ENCODE measurements at places on chromosomes 6 and 20.

DNA sequence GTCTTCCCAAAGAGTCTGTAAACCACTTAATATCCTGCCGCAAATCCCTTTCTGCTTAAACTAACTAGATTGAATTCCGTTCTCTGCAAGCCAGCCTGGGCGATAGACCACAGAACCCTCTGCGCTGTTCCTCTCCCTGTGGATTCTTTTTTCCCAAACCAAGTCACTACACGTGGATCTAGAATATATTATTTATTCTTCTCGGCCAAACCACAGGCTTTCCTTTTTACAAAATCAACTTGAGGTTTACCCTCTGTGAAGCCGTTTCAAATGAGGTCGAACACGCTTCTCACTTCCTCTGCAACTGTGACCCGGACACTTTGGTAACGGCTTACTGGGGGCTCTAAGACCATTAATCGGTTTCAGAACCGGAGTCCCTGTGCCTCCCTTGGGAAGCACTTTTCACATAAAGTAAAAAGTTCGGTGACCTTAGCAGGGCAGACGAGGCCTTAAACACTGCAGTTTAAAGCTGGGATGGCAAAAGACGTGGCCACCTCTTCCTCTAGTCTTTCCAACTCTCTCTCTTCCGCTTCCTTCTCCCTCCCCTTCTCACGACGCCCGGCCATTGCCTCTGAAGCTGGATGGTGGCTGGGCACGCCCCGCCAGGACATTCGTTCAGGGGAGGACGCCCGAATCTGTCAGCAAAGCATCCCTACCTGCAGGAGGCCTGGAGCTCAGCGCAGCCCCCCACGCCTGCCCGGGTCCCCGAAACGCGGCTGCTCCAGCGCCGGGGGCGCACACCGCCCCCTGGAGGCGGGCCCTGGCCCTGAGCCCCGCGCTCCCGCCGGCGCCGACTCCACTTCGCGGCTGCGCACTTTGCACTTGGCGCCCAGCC is 55.0 kb upstream of the FOXC1 start:
- DNase-seq, result peak; percentile 29

GRCh38 chr6:20800229-20800628 is 266.0 kb downstream of the CDKAL1 start:
- no peak for DNase-seq

DNA sequence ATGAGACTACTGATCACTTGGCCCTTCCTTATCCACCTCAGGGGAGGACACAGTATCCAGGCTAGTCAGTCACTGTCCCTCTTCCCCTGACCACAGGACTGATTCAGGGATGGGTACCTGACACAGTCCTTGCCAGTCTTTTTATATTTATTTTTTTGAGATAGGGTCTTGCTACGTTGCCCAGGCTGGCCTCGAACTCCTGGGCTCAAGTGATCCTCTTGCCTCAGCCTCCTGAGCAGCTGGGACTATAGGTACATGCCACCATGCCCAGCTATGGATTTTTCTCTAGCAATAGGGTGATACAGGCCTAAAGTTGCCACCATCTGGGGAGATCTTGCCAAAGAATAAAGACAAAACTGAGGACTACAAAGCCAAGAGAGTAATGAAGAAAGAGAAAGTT is 10.2 kb downstream of the TUBB2B start:
- DNase-seq, result no peak

- DNase-seq, result no peak
These were observed 55.9 kb downstream of the RREB1 start for GRCh38 chr6:7163661-7164071.

DNA sequence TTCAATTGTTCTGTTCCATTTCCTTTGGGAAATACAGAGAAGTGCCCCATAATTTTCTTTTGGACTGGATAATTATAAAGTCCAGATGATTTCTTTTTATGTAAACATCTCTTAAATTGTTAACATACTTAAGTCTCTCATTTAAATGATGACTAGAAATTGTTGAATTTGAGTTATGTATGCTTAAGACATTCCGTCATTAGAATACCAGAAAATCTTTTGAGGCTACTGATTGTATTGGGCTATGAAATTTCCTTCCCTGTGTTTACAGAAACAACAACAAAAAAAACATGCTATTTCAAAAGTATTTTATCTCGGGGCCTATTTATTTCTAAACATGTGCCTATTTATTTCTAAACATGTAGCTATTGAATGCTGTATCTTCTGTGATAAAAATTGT is 125.4 kb downstream of the SH3BGRL2 start:
- DNase-seq, result no peak

DNA sequence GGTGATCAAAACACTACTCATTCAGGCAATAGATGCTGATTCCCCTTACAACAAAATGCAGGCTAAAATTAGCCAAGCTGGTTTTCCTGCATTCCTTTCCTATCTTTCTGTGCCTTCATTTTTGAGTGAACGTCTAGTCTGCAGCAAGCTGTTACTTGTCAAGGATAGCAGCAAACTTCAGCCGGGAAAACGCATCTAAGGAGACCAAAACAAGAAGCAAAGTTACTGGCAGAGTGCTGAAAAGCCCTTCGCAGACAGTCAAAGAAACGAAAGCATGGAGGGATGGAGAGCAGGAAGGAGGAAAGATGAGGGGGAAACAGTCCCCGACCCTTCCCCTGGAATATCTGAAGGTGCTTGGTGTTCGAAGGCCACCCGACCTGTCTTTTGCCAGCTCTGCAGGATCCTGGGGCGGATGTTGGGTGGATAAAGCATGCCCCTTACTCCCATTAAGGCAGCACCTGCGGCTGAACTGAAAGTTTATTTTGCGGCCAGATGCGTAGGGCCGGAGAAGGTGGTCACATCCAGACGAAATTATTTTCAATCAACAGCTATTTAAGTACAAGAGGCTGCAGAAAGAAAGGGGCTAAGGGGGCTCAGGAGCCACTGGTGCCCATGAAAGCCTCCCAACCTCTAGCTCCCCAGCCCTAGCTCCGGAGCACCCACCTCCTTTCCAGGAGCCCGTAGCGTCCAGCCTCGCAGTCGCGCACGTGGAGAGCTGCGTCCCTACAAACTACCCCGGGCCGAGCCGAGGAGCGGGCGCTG is 538 bp downstream of the FERMT1 start:
- DNase-seq, result no peak

- peak; percentile 26 for DNase-seq
These were observed 3.3 kb downstream of the VEGFA start for GRCh38 chr6:43773050-43773979.

DNA sequence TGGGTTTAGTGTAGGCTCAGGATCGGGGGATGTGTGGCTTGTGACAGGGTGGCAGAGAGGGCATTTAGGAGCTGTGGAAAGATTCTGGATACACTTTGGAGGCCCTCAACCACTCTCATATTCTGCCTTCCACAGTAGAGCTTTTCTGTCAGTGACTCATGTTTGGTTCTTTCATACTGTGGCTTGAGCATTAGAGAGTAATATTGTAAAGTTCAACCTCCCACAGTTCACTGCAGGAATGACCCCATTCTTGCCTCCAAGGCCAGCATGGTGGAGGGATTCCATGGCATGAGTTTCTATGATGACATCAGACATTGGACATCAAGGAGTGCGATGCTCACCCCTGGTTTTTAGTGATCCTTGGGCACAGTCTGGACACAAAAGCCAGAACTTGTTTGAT is 50.9 kb downstream of the DTD1 start:
- DNase-seq, result no peak

GRCh38 chr20:22974354-22974753 is 60.8 kb upstream of the SSTR4 start:
- no peak for DNase-seq

GRCh38 chr20:51237278-51237677 is 214.4 kb upstream of the KCNG1 start:
- no peak for DNase-seq

GRCh38 chr6:125918230-125918629 is 38.3 kb upstream of the HINT3 start:
- no peak for DNase-seq

DNA sequence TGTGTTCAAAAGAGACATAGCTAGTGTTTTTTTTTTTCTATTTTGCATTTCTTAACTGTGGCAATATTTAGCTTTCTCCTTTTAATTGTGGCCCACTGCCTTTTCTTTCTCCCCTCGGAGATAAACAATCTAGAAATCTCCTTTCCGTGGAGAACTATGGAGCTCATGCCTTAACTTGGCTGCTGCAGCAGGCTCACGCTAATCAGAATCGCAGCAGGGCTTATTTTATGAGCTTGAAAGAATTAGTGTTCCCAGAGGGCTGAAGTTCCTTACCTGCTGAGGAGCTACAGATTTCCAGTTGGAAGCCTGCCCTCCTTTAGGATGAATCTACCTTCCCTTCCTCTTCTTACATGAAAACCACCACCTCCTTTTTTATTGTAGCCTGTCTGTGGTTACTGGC is 35.6 kb downstream of the CTNNBL1 start:
- no peak for DNase-seq

- DNase-seq, result no peak
These were observed 147.0 kb downstream of the TBC1D32 start for GRCh38 chr6:121187200-121187832.

DNA sequence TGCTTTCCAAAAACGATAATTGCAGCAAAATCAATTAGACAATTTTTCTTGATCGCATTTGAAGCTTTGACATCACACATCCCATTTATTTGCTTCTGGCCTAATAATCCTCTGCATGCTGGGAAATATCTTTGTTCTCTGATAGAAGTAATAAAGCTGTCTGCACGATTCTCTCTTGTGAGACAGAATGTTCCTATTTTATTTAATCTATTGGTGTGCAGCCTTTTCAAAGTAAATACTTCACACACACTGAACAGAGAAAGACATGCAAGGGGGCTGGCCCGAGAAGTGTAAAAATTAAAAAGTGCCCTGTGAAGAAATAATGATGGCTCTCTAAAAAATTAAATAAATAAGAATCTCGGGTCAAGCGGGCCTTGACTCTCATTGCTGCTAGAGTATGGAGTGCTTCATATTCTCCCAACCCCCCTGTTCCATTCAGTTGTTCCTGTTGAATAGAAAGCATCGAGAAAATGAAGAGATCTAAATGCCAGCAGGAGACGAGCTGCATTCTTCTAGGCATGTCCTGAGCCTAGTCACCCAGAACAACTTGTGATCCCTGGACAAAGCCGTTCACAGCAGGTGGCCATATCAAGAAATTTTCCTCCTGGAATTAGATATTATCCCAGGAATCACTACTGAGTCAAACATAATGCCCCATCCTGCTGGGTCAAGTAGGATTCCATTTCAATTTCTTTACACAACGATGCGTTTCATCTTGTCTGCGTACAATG is 625.9 kb upstream of the EPHA7 start:
- no peak for DNase-seq

DNA sequence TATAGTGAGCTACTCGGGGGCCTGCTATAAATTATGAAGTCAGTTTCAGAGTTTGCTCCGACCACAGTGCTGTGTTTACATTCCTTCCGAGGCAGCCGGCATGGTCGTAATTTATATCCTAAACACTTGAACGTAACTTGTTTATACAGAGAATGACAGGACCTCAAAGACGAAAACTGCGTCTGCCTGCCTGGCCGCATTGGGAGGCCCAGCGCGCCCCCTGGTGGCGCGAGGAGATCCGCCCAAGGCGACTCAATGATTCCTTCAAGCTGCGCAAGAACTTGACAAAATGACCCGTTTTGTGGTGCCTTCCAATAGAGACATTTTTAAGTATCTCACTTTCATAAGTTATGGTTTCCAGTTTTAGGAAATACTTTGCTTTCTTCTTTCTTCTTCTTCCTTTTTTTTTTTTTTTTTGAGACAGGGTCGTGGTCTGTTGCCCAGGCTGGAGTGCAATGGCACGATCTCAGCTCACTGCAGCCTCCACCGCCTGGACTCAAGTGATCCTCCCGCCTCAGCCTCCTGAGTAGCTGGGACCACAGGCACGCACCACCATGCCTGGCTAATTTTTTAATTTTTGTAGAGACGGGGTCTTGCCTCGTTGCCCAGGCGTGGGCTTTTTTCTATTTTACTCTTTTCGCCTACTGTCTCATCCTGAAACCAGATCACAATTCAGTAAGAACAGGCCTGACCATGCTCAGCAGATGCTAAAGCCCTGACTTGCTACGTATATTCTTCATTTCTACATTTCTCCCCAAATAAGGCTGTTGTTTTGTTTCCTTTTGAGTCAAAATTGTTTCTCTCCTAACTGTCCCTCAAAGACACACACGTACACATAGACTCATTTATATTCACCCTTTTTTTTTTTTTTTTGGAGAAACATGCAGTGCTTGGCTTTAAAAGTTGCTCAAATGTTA is 7.8 kb downstream of the FOXF2 start:
- DNase-seq, result peak; percentile 59

DNA sequence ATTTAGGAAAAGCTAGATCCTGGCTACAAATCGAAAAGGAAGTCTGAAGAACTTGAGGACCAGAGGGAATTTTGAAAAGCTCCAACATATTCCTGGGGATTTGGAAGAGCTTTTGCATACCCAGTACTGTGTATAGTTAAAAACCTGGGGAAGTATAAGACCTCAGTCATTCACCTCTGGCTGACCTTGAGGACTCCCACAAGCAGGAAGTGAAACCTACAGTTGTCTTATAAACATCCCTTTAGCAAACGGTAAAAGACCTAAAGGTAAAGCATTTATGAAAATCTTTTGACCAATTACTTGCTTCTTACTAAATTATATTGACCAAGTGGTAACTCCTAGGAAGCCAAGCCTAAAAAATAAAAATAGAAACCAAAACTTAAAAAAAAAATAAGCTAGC is 175.0 kb downstream of the HAO1 start:
- no peak for DNase-seq

DNA sequence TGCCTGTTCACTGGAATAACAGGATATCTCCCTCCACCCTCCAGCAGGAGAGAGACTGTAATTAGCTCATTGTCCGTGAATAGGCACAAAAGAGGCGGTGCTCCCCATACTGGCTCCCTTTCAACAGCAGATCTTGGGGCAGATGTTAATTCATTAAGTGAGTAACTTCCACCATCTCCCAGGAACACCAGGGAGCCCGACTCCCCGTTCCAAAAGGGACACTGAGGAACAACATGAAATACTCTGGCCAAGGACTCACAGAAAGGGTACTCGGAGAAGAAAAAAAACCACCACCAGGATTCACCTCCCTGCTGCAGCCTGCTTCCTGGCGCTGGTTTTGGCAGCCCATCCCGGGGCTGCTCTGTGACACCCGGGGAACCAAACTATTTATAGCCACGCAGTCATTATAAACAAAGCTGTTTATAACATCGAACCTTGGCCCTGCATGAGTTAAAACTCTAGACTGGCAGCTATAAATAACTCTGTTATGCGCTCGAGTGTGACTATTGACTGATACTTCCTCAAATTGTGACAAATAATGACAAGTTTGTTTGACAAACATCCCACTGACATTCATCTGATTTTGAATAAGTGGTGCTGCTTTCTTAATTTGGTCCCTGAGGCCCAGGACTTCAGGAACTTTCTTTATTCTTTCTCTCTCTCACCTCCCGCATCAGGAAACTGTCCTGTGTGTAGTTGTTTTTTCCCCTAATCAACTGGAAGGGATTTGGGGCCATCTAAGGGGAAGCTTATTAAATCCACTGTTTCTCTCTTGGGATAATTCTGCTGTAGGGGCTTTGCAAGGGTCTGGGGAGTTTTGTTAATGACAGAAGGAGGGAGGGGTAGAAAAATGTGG is 521.6 kb downstream of the CD83 start:
- no peak for DNase-seq

GRCh38 chr20:44990957-44991356 is 24.6 kb downstream of the STK4 start:
- DNase-seq, result no peak

- DNase-seq, result no peak
These were observed 52.0 kb downstream of the FRK start for GRCh38 chr6:116008470-116009243.

- DNase-seq, result no peak
These were observed 25.0 kb downstream of the L3MBTL1 start for GRCh38 chr20:43532416-43533055.

- no peak for DNase-seq
These were observed 142.1 kb upstream of the SULF2 start for GRCh38 chr20:47927385-47927851.

- no peak for DNase-seq
These were observed at the start of gene RAET1L for GRCh38 chr6:150025201-150025917. TSS of gene RAET1L (minus strand) at chr6:150025532. CDS start at chr6:150025471, 61 bp downstream.

Measured in activated gamma-delta T cell treated with Interleukin-2 at 50 U/mL for 16 hours (primary cell).